ENCODE measurements at places on chromosomes 5 and 9.
A peak's percentile ranks its signal among the peaks of the same experiment; 100 is the strongest.

- no peak for DNase-seq
Measured at GRCh38 chr5:25713259-25713658, 1068.5 kb upstream of the CDH10 start.

DNA sequence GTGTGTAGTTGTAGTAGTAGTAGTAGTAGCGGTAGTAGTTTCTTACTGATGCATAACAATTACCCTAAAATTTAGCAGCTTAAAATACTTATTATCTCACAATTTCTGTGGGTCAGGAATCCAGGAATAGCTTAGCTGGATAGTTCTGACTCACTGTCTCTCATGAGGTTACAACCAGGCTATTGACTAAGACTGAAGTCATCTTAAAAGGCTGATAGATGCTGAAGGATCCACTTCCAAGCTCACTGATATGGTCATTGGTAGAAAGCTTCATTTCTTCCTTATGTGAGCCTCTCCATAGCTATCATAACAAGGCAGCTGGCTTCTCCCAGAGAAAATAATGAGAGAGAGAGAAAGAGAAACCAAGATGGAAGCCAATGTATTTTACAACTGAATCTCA is 147.5 kb upstream of the FBXL17 start:
- DNase-seq: no peak

- DNase-seq: no peak
Measured at GRCh38 chr9:103700195-103700962, 393.7 kb upstream of the SMC2 start.

DNA sequence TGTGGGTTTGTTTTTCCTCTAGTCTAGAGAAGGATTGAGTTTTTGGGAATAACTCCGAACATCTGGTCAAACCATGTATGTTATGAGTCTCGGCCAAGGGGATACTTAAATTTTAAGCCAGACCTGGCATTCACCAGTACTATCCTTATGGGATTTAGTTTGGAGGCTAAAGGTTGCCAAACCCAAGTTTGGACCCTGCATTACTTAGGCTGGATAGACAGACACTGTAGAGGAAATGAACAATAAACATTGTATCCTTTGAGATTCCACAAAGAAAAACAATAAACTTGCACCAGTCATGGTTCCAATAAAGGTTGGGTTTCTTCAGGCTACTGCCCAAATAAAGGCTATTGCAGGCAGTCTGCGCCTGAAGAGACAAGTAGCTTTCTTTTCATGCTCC is 296.7 kb upstream of the MEF2C start:
- DNase-seq: no peak

DNA sequence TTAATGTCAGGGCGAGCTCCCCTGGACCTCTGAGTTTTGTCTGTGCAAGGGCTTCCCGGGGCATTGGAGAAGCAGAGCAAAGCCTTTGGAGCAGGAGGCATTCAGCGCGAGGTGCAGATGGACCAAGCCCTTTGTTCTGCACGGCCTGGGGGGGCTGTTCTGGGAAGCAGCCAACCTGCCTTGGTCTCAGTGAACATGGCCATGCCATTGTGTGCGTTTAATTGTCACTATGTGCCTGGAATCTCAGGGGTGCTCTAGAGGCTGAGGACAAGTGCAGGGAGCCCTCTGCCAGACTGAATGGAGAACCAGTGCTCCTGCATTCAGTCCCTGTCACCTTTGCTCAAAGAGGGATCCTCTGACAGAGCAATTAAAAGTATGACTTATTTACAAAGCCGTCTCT is 329.4 kb downstream of the IRX1 start:
- no peak for DNase-seq

- peak; percentile 29 for DNase-seq
Measured at GRCh38 chr5:64612344-64612961, 77.8 kb upstream of the SHISAL2B start.

- DNase-seq: no peak
Measured at GRCh38 chr9:95764533-95765319, 110.8 kb upstream of the ERCC6L2 start.

GRCh38 chr9:118618849-118619248 is 750.4 kb downstream of the BRINP1 start:
- DNase-seq: no peak

DNA sequence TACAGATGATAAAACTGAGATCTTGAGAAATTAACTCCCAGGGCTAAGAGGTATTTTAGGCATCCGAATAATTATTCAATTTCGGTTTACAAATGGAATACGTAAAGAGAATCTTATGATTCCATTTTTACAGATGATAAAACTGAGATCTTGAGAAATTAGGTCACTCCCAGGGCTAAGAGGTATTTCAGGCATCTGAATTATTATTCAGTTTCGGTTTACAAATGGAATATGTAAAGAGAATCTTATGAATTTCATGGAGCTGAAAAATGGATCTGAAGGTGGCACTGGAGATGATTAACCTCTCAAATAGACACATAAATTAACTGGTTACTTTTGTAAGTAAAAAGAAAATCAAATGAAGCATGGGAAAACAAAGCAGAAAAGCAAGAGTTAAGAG is 44.2 kb downstream of the FGF1 start:
- no peak for DNase-seq

DNA sequence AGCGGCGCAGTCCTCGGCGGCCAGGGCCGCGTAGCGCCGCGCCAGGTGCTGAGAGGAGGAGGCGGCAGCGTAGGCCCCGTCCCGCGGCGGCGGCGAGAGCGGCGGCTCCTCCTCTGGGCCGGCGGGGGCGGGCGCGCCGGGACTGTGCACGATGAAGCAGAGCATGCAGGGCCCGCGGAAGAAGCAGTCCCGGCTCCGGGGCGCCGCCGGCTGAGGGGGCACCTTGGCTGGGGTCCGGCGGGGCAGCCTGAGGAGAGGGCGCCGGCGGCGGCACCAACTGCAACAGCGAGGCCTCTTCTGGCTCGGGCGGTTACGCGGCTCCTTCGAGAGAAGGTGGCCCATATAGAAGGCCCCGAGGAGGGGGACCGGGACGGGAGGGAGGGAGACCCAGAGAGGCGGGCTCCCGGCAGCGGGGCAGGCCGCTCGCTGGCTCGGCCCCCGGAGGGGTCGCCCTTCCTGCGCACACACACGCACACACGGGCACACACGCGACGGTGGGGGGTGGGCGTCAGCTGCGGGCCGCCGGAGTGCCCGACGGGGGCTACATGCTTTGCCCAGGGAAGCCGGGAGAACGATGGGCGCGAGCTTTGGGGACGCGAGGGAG is 446 bp downstream of the FBXL17 start:
- DNase-seq: peak; percentile 72

DNA sequence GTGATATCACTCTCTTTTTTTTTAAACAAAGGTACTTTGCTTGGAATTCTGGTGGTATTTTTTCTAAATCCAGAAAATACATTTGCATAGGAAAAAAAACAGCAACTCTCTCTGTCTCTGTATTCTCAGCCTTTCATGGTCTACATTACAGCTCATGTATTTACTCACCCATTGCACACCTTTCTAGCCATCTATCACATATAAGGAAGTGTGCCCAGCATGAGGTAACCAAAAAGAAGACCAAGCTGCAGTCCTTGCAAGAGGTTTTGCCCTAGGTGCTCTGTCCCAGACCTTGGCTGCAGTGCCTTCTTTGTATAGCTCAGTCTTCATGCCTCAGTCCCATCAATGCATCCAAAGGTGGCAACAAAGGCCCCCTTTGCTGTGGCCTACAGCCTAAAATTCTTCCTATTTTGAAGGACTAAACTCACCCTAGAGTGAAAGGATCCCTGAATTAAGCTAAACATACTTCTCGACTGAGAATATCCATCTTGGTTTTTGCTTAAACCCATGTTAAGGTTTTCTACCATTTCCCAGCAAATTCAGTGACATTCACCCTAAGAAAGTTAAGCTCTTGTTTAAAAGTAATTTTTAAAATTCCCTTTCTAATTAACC is 446.4 kb downstream of the KIF4B start:
- DNase-seq: no peak

DNA sequence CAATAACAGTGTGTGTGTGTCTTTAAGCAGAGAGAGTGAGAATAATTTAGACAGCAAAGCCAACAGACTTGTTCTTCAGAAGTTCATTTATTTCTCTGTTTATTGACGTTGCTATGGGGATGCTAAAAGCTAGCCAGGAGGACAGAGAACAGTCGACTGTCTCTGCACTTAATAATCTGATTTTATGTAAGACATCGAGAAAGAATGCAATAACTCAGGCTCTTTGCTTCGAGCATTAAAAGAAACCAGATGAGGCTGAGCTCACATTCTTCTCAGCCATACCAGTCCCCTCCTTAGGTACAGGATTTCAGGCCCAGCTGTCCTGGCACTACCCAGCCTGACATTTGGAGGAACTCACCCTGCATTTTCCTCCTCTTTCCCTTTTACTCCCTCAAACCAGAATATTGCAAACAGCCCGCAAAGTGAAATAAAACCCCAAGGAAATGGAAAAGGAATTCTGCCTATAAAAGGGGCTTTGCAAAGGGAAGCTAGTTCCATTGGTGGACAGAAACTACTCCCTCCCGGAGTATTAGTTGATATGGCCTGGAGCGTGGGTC is 44.5 kb upstream of the DPYSL3 start:
- no peak for DNase-seq

GRCh38 chr9:9846557-9846956 is 766.2 kb downstream of the PTPRD start:
- peak; percentile 2 for DNase-seq

DNA sequence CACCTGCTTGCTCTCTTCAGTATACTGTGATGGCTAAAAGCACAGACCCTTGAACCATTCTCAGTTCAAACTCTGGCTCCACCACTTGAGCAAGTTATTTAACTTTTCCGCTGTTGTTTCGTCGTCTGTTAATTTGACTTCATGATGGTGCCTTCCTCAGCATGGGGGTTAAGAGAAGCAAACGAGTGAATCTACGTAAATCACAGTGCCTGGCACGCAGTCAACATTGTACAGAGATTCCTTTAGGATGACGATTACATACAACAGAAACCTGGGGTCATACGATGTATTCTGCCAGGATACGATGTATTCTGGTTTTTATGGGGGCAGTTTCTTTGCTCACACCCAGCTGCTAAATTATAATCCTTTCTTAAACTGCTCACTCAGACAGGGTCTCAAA is 515.6 kb downstream of the CCDC171 start:
- no peak for DNase-seq

GRCh38 chr5:158212917-158213316 is 354.0 kb upstream of the CLINT1 start:
- peak; percentile 16 for DNase-seq

- no peak for DNase-seq
Measured at GRCh38 chr5:124661317-124662141, 84.9 kb downstream of the ZNF608 start.

GRCh38 chr9:90925581-90926257 is 124.1 kb downstream of the SYK start:
- DNase-seq: no peak

DNA sequence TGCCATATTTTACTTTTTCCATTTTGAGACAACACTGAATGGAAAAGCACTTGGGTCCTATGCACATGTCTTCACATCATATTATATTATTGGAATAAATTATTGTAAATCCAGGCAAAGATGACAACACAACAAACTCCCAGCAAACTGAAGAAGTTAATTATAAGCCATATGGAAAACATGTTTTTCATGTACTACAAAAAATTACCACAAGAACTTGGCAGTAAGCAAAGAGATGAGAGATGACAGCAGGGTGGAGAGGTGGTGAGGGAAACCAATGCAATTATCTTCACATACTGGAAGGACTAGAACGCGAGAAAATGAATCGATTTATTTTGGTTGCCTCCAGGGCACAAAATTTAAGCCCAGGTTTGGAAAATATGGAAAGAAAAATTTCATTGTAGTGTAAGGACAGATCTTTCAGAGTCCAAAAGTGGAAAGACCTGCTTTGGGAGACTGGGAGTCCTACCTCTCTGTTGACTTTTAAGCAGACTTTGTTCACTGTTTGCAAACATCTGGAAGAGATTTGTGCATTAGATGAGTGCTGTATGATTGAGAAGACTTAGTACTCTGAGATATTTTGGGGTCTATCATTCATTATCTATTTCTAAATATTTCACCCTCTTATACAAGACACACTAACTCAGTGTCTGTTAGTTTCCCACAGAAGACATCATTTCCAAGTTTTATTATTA is 138.0 kb downstream of the TMEM232 start:
- no peak for DNase-seq

DNA sequence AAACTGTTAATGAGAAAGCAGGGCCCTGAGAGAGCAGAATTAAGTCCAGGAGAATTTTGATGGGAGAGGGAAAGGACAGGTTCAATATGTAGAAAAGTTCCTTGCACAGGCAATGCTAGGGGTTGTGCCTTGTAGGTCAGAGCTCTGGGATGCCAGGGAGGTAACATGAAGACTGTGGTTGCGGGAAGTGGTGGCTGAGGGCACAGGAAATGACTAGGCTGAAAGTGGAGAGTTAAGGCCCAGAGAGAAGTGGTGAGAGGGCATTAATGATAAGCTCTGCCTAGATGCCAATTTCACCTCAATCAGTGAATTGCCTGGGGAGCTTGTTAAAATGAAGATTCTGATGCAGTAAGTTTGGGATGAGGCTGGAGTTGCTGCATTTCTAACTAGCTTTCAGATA is 31.5 kb upstream of the PPP3R2 start:
- DNase-seq: peak; percentile 21

DNA sequence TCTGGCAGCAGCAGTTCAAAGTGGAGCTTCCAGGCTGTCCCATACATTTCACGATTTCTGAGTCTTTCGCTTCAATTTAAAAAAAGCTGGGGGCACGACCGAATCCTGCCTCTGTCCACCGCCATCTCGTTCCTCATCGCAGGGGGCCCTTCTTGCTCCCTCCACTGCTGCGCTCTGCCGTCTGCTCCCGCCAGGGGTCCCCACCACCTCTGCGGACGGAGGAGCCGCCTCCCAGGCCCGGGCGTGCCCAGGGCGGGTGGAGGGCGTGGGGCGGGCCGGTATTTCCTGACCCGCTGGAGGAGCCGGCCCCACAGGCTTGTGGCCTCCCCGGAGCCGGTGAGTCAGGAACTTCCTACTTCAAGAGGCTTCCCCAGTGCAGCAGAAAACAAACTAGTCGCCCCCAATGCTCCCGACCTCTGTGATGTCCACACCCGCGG is 50.4 kb downstream of the USP20 start:
- peak; percentile 97 for DNase-seq

DNA sequence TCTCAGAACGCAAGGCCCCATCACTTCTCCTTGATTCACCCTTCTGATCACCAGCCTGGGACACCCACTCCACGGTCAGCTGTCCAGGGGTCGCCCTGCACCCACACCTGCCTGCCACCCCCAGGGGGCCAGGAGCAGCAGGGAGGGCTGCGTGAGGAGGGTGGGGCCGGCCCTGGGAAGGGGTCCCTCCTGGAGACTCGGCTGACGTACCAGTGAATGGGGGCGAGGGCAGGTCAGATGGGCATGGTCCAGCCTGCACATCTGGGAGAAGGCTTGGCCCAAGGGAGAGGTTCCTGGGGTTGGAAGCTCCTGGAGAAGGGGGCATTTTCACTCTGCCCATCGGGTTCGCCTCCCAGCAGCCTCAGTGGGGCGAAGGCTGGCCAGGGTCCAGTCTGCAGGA is 21.8 kb upstream of the SARDH start:
- no peak for DNase-seq

All from inflammatory macrophage treated with lipopolysaccharide for 4 hours (primary cell).